Activated CD4-positive, alpha-beta T cell treated with anti-CD3 and anti-CD28 coated beads for 48 hours (primary cell): ENCODE measurements at places on chromosomes 7 and 10.

DNA sequence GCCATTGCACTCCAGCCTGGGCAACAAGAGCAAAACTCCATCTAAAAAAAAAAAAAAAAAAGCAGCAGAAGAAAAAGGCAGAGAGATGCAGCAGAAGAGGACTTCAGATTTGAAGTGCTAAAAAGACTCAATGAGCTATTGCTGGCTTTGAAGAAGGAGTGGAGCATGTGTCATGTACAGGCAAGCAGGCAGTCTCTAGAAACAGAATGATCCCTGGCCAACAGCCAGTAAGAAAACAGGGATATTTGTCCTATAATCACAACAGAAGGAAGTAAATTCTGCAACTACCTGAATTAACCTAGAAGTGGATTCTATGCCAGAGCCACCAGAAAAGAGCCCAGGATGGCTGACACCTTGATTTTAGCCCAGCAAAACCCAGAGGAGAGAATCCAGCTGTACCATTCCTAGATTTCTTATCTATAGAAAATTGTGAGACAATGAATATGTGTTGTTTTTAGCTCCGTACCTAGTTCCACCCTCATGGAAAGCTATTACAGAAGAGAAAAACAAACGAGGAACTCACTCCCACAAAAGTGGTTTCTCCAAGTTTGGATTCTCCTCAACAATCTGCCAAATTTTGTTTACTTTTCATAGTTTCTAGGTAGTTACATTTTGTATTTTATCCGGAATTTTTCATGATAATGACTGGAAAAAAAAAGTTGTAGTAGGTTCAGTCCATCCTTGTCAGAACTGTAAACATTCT is 198.2 kb upstream of the GNAI1 start:
- DNase-seq: no peak

GRCh38 chr10:69709366-69709941 is 79.4 kb downstream of the FAM241B start:
- no peak for DNase-seq

DNA sequence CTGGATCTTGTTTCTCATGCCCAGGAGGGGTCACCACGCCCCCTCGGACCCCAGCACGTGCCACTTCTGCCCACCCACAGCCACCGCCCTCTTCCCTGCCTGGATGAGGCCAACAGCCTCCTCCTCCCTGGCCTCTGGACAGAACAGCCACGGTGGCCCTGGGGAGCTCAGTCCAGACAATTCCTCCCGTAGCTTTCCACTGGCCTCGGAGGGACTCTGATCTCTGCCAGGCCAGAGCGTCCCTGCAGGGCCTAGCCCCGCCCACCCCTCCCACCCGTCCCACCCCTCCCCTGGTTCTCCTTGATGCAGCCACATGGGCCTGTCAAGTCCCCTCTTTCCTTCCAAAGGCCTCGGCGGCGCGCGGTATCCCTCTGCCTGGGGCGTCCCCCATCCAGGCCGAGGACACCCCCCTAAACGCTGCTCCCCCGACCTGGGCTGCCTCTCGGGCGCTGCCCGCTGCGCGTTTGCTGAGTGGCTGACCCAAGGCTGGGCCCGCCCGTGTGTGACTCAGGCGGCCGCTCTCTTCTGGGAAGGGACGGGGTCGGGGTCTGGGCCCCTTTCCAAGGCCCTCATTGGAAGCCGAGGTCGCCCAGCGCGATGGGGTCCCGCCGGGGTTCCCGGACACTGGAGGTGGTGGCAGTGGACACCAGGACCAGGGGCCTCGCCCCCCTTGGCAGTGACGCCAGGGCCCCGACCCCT is 557 bp downstream of the TMEM120A start:
- DNase-seq: no peak

- no peak for DNase-seq
These were observed 1.2 kb upstream of the LYZL1 start for GRCh38 chr10:29287635-29288034.

GRCh38 chr7:44322631-44323363 is 2.6 kb downstream of the CAMK2B start:
- DNase-seq: no peak

DNA sequence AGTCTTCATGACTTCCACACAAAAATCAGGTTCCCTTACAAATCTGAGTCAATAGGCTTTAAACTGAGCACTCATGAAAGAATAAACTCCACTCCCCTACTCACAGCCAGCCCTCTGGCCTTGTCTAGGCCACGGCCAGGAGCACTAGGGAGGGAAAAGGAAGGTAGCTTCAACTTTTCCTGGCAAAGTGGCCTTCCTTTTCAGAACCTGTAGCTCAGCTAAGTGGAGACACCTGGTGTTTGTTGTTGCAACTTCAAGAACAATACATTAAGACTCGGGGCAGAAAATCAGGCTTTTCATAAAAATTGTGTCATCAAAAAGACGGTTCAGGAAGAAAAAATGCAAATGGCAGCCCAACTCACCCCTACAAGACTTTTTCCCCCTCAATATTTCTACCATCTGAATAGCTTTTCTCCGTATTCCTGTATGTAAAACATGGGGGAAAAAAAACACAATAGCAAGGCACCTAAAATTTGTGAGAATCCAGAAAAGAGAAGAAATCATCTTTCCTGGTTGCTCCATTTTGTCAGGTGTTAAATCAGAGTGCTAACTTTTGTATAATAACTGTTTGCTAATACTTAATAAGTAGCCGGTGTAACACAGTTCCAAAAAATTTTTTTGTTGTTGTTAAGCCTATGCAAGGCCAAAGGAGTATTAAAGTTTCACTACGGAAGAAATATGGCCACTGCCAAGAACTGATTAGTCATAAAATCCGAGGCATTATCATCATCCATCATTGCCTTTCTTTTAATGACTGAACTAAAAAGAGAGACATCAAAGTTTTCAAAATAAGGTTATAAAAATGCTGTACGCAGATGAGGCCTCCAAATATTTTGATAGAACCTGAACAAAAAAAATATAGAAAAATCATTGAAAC is 66.2 kb upstream of the ARID5B start:
- no peak for DNase-seq

GRCh38 chr10:131452926-131453720 is 141.6 kb upstream of the TCERG1L start:
- no peak for DNase-seq

DNA sequence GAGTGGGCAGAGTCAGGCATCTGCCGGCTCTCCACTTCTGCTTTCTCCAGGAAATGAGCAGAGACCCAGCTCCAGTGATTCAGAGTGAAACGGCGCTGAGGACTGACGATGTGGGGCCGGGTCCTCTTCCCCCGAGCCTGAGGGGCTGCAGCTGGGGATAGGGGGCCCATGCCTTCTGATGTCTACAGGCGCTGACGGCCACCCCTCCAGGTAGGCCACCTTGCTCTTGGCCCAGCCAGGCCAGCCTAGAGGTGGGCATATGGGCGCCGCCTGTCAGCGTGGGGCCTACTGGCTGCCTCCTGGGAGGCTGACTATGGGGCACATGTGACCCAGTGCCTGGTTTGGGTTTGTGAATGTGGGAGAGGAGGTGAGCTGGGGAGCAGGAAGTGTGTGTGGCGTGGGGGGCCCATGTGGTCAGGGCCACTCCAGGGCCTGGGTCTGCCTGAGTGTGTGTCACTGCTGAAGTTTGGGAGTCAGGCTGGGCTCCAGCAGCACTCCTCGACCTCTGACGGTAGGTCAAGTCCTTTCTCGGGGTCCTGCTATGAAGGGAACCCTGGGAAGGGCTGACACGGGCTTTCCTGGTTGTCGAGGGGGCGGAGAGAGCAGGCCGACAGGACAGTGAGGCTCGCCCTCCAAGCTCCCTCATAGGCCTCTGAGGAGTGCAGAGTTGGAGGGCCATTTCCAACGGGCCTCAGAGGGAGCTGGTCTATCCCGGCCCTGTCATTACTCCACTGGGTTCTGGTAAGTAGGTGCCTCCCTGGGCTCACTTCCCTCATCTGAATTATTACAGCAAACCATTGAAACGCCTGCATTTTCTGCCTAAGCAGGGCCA is at the start of gene WDFY4:
WDFY4 (plus strand) TSS at position 82 of the 832 bp plus-strand sequence. CDS start 24,860 bp downstream, outside the sequence.
- no peak for DNase-seq

- no peak for DNase-seq
These were observed 29.5 kb downstream of the MDH2 start for GRCh38 chr7:76077435-76077834.

- DNase-seq: no peak
These were observed 66.5 kb upstream of the SKAP2 start for GRCh38 chr7:26930845-26931244.

DNA sequence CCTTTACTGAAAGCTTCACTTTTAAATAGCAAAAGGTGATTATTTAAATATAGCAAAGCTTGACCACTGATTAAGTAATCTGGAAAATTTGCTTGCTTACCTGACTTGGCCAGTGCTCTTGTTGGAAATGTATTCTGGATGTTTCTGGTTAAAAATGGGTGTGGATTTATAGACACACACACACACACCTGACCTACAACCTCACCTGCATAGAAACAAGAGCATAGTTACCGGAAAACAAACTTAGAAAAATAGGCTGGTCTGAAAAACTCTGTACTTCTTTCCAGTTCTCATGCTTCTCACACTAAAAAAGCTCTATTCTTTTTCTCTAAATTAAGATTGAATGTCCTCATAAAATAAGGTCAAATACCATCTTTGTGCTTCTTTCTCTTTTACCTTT is at the start of gene AGR3:
AGR3 (minus strand) TSS at position 140 of the 400 bp plus-strand sequence. CDS start 3,365 bp downstream, outside the sequence.
- DNase-seq: no peak

- no peak for DNase-seq
These were observed 4.6 kb downstream of the HECW1 start for GRCh38 chr7:43117095-43117494.

DNA sequence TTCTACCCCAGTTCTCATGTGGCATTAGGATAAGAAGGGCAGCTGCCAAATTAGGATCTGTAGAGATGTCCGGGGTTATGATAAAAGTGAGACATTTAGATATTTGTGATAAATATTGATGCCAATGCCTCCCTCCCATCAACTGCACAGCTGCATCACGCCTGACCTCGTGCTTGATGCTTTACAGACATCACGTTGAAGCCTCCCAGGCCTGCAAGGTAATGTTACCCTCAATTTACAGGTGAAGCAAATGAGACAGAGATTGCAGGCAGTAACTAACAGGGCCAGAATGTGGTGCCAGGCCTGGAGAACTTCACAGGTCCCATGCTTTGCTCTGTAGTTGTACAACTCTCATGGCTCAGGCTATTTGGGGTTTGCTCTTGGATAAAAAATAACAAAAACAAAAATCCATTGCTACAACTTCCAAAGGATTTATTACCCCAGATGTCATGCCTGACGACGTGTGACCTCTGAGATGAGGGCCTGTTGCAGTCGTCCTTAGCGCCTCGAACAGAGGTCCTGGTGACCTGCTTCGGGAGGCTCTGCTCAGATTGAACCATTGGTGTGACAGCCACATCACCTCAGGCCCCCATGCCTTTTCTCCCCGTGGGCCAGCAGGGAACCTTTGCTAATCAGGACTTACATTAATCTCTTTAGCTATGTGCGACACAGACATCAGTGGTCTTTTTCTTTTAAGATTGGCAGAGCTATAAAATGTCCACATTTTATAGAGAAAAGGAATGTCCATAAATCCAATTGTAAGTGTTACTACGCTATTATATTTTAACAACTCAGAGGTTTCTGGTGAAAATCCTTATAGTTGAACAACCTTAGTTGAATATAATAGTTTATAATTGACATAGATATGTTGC is 169.3 kb downstream of the ADAM12 start:
- DNase-seq: no peak

- no peak for DNase-seq
These were observed 54.6 kb upstream of the NRG3 start for GRCh38 chr10:81820418-81820817.

DNA sequence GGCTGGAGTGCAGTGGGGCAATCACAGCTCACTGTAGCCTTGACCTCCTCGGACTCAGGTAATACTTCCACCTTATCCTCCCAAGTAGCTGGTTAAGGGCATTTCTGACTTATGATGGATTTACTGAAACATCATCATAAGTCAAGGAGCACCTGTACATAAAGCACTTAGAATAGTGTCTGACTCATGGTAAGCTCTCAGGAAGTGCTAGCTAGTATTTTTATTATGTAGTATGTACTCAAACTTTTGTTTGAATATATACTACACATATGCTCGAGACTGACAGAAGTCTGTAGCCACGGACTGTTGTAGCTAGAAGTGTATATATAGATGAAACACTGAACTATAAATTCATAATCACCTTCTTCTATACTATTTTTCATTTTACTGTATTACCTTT is 107.5 kb upstream of the DNAJB12 start:
- DNase-seq: no peak
